ENCODE measurements at places on chromosomes 3 and 15.

GRCh38 chr3:59531994-59532393 lies 482.2 kb upstream of the CFAP20DC start:
- DNase-seq: no peak

DNA sequence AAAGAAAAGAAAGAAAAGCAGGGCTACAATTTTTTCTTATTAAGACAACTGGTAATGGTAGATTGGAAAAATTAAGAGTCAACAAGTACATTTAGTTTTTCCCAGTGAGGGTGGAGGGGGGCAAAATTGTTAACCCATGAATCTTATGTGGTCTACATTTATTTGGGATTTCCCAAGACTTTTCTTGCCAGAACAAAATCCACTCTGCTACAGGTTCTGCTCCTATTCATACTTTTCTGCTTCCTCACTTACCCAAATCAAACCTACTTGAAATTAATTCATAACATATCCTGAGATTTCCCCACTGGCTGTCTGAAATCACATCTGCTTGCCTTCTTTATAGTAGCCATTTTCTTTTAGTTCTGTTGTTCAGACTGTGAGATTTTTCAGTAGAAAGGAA lies 41.1 kb downstream of the VGLL3 start:
- no peak for DNase-seq

- no peak for DNase-seq
Measured at GRCh38 chr15:84865074-84865569, 19.3 kb upstream of the SLC28A1 start.

- no peak for DNase-seq
Measured at GRCh38 chr3:46576-46975, 150.0 kb upstream of the CHL1 start.

DNA sequence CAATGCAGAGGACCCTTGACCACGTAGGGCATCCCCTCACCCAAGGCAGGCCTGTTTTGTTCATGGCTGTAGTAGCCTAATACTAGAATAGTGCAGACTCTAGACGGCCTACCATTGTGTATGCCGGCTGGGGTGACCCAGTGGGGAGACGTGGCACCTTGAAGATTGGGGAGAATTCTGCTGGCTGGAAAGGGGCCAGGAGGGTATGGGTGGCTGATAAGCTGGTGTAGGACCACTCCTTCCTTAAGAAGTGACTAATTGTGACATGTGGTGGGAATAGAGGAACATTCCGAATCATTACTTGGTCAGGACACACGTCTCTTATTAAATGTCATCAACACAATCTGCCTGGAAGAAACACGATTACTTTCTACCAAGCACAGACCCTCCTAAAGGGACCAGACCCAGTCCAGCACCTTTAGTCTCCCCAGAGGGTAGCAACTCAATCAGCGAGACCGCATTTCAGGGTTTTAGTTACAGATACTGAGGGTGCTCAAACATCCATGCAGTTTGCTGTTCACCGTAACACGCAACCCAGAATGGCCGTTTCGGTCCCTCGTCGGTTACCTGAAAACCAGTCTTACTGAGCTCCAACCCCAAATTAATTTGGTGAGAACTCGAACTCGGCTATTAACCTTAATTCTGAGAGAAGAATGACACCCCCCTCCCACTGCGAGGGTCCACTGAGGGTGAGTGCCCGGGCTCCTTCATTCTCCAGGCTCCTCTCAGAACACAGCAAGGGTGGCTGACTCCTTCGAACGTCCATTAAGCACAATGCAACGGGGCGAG lies 1.6 kb upstream of the KLF13 start:
- no peak for DNase-seq

GRCh38 chr3:42507252-42507651 lies 4.8 kb downstream of the VIPR1 start:
- no peak for DNase-seq
